Gastroesophageal sphincter (tissue), 4 donors: ENCODE measurements at places on chromosomes 7 and 10.

DNA sequence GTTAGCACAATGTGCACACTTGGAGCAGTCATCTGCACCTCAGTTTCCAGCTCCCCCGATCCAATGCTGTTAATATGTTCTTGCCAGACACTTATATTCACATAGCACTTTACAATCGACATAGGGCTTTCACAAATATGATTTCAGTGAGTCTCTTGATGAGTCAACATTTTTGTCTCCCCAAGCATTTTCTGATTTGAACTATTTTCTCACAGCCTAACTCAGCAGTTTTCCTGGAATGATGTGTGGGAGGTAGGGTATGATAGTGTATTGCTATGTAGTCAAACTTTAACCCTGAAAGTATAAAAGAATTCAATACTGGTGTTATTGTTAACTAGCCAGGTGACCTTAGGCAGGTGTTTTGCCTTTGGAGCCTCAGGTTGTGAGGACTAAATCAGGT, 82.5 kb upstream of the LRGUK start:
- no peak for ATAC-seq

DNA sequence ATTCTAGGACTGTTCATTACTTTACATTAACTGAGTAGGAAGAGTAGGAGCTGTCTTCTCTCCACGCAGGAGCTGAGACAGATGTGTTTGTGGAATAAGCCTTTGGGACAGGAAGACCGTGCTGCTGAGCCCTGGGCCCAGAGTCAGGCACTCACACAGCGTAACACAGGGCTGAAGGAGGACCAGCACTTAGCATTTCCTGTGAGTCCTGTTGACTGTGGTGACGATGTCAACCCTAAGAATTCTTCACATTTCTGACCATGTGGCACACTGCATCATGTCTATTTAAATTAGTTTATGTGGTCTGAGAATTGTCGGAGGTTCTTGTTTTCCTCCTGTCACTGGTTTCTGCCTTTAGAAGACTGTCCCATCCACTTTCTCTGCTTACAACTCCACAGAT, 117.2 kb downstream of the PIP4K2A start:
- no peak for ATAC-seq

DNA sequence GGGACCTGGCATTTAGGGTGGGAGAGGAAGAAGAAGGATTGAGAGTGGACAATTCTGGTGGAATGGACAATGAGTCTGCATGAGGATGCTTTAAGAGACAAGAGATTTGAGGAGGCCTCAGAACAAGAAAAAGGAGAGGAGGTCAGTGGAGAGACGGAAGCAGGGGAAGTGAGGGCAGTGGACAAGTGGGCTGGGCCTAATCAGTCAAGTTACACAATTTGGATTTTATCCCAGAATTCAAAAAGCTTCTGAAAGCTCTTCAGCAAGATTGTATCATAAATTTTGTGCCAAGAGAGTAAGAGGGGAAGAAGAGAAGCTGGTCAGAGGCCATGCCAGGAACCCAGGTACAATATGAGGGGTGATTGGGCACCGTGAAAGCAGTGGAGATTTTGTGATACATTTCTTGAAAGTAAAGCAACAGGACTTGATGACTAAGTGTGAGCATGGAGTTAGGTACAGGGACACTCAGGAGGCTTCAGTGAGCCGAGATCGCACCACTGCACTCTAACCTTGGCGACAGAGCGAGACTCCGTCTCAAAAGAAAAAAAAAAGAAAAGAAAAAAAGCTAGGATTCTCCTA, 19.3 kb upstream of the TSPAN13 start:
- no peak for ATAC-seq

DNA sequence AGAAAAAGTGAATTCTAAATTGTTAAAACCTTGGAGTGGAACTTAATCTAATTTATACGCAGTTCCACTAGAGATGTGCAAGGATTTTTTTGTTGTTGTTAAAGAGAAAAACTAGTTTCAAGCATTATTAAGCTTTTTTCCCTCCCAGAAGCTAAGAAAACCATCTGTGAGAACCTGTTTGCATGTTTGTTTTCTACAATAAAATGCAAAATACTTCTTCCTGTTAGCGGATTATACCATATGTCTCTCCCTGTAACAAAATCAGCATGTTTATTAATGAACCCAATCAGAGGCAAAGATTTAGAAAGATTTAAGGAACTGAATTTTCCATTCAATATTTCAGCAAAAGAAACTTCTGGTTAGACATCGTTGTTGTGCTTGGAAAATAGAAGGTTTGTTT, 579.8 kb upstream of the GALNT17 start:
- no peak for ATAC-seq

GRCh38 chr10:89280508-89280907, 21.3 kb upstream of the IFIT2 start:
- no peak for ATAC-seq
